NCI-H2171 (cell line): ENCODE measurements at places on chromosomes 2 and 18.

DNA sequence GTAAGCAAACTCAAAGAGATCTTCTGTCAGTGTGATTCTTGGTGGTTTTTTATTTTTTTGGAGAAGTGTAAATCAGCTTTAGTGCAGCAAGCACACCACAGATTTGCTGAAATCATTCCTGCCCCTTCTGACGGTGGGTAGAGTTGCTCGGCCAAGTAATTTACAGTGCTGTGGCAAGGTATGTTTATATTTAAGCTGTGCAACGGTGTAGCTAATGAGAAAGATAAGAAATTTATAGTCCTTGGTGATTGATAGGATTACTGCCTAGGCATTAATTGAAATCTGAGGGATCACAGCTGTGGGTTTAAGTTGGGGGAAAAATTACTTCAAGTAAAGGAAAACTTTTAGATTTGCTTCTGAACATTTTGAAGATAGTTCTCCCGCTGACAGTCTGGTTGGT is 286.6 kb downstream of the AGAP1 start:
- no peak for DNase-seq

GRCh38 chr2:118459426-118459825 is 371.2 kb downstream of the INSIG2 start:
- DNase-seq = no peak

GRCh38 chr2:2613279-2614199 is 282.5 kb upstream of the MYT1L start:
- peak; percentile 99 for DNase-seq

- DNase-seq = no peak
Measured at GRCh38 chr2:29209551-29209950, 94.3 kb downstream of the CLIP4 start.
